ENCODE measurements at places on chromosomes 6 and 20. TPM values are rescaled to one million over a fixed set of nuclear protein-coding genes. Genes with fewer than 3 reads are reported as not detected.
A peak's percentile ranks its signal among the peaks of the same experiment; 100 is the strongest.

The HCRTR2 gene
- not detected for total RNA-seq

DNA sequence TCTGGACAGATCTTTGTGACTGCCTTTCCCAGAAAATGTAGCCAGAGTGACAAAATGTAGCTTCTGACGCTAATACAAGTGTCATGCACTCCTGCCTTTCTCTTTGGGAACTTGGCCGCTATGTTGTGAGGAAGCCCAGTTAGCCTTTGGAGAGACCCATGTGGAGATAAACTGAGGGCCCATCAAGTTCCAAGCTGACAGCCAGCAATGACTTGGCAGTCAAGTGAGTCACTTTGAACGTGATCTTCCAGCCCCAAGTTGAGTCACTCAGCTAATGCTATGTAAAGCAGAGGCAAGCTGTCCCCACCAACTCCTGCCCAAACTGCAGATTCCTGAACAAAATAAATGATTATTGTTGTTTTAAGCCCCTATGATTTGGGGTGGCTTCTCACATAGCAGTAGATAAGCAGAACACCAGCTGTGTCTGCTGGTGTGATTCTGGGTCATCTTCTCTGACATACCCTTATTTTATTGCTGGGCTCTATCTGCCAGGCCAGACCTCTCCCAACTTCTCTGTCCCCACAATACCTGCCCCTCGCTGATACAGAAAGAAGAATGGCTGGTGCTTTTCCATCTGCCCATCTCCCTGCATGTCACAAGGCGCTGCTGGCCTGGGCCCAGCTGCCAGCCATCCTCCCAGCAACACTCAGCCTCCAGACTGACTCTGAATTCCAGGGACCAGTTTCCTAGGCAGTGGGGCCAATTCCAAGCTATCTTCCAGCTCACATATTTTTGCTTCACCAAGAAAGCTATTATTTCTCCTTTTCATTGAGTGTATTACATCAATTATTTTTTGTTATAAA is 274.8 kb downstream of the LRFN2 start:
- DNase-seq: no peak

DNA sequence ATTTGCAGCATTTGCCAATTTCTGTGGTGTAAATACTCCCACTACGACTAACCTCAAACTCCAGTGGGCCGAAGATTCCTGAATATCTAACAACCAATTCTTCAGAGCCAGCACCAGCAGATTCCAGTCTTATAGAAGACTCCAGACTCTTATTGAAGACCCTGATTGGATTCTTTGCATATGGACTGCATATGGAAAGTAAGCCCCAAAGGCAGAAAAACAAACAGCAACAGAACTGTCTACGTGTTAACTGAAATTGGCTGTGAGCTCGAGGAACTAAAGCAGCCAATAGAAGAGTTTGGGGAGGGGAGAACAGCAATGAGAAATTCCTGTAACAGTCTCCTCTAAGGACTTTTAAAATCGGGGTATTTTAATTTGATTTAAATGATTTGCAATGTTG is 19.7 kb upstream of the NRSN1 start:
- DNase-seq: no peak

DNA sequence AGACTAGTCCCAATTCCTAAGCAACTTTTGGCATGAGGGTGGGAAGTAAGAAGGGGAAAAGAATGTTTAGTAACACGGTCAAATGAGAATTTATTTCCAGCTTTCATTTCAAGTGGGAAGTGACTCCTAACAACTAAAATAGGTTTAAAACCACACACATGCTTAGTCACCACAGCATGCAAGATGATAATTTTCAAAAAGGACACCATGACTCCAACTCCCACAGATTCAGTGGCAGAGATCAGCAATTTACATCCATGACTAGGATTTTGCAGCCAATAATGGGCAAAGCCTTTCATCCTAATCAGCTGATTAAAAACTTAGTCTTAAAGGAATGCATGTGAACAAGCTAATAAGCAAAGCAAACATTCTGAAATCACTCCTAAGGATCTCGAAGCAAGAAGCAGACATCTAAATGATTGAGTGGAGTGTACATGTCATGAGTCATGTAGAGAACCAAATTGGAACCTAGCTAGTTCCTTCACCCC is 48.1 kb upstream of the GCLC start:
- peak; percentile 48 for DNase-seq

The MUC21 gene
- total RNA-seq: not detected

DNA sequence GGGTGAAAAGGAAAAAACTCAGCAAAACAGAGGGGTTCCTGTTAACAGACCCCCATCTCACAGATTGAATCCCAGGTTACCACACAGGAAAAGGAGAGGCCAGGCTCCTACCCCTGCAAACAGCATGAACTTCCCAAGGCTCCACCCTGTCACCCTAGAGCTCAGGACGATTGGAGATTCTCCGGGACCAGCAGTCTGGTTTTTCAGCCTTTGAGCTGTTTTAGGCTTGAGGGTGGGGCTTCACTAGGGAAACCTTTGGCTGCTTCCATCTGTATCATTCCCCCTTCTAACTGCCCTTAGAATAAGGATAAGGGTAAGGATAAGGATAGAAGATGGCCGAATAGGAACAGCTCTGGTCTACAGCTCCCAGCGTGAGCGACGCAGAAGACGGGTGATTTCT is 16.0 kb downstream of the C6orf58 start:
- no peak for DNase-seq

The APOBEC2 gene
- 509 TPM for total RNA-seq

GRCh38 chr6:90484385-90484784 is 102.5 kb downstream of the MAP3K7 start:
- DNase-seq: no peak

The HLA-G gene
- not detected for total RNA-seq

- DNase-seq: no peak
Observed at GRCh38 chr6:2949121-2949520, 22.2 kb downstream of the SERPINB6 start.

DNA sequence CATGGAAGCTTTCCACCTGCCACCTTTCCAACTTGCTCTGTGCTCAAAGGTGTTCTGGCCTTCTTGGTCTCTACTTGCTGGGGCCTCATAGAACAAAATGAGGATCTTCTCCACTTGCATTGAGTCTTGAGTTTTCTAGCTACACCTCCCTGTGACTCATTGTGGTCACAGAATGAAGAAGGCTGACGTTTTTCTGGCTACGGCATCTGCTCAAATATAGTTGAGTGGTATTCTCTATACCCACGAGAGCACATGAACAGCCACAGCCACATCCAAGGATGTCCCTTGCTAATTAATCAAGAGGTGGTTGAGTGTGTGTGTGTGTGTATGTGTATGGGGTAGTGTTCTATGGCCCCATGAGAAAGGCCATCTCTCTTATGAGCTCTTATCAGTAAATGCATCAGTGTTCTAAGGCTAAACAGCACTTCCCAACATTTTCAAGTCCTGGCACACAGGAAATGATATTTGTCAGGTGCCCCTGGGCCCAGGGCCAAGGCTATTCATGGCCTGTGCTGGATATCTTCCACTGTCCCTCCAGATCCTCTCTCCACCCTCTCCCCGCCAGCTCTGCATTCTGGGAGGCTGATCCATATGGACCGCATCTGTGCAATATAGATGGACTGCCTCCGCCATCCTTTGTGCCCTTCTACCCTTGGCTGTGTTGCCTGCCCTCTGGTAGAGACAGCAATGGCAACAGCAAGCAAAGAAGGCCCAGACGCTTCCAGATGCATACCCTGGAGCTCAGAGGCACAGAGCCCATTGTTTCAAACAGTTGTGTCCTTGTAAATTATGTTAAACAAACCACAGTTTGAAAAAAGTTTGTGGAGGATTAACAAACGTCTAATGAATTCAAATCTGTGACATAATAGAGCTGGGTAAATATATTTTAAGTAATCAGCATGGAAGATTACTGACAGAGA is 150.2 kb downstream of the LRFN2 start:
- DNase-seq: no peak

The MUCL3 gene
- not detected for total RNA-seq

GRCh38 chr6:22801831-22802230 is 232.5 kb downstream of the HDGFL1 start:
- no peak for DNase-seq

The CALHM5 gene
- 3.7 TPM for total RNA-seq

The NHLRC1 gene
- total RNA-seq: 2.5 TPM

- DNase-seq: no peak
Observed at GRCh38 chr20:21089391-21089790, 16.8 kb downstream of the LINC00237 start.

The LY6G6F gene
- total RNA-seq: not detected

The SLC52A3 gene
- total RNA-seq: 0.22 TPM

DNA sequence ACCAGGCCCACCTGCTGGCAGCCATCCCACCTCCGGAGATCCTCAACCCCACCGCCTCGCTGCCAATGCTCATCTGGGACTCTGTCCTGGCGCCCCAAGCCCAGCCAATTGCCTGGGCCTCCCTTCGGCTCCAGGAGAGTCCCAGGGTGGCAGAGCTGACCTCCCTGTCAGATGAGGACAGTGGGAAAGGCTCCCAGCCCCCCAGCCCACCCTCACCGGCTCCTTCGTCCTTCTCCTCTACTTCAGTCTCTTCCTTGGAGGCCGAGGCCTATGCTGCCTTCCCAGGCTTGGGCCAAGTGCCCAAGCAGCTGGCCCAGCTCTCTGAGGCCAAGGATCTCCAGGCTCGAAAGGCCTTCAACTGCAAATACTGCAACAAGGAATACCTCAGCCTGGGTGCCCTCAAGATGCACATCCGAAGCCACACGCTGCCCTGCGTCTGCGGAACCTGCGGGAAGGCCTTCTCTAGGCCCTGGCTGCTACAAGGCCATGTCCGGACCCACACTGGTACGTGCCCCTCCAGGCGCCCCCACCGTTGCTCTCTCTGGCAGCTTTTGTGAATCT is 1.1 kb downstream of the SNAI1 start:
- DNase-seq: peak; percentile 70

DNA sequence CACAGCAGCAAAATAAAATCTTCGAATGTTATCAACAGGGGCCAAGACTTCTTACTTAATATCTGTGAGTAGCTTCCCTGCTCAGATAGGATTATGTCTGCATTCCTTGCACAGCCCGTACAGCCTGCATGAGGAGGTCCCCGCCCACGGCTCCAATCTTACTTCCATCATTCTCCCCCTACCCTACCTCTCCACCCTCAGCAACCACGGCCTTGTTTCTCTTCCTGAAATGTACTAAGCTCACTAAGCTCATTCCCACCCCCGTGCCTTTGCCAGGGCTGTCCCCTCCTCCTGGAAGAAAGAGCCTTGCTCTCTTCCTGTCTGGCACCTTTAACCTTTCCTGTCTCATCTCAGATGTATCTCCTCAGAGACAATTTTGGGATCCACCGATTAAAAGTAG is 120.4 kb downstream of the BCAS1 start:
- no peak for DNase-seq

GRCh38 chr6:114020196-114020595 is 49.2 kb upstream of the HDAC2 start:
- no peak for DNase-seq

The SMIM28 gene
- not detected for total RNA-seq

DNA sequence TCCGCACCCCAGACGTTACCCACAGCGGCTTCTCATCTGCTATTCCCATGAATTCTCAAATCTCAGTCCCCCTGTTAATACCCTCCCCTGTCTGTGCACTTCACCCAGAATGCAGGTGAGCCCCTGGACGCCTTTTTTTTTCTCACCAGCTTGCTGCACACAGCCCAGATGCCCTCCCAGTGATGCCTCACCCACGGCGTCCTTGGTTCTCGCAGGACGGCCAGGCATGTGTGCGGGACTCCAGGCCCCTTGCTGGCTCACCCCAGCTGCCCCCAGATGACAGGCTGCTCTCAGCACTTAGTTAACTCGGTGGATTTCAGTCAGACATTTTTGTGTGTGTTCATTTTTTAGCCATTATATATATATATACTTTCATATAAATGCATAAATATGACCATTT is 25.4 kb upstream of the PI16 start:
- DNase-seq: no peak

DNA sequence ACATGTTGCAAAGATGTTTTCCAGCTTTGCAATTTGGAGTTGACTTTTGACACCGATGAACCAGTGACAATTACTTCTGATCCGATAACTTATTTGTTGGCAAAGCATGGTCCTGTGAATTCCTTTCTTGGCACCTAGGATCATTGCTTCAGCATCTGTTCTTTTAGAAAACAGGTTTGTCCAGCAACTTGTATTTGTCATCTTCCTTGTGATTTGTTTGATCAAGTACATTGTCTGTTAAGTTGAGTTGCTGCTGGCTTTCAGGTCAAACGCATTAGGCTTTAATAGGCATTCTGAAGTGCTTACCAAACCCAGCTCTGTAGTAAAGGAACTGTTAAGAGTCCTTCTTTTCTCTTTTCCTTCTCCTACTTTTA is 192.4 kb upstream of the ZNF217 start:
- no peak for DNase-seq

Data from muscle of leg (tissue), 16 donors.